Brain pericyte (primary cell): ENCODE measurements at places on chromosomes 5 and 9.
A peak's percentile ranks its signal among the peaks of the same experiment; 100 is the strongest.

DNA sequence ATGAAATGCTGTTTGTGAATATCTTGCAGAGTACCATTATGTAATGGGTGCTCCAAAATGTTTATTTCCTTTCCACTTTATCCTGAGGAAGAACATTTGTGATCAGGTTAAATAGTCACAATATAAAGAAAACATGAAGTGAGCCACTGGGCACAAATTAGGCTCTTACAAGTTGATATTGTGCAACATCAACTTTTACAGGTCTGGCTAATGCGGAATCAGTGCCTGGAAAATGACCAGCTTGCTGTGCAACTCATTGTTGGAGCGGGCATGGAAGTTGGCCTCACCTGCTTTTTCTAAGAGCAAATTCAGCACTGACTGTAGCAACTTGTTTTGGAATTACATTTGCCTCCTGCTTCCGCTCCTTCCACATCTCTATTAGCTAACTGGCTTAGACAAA is 216.9 kb upstream of the PLPPR1 start:
- DNase-seq, result no peak

DNA sequence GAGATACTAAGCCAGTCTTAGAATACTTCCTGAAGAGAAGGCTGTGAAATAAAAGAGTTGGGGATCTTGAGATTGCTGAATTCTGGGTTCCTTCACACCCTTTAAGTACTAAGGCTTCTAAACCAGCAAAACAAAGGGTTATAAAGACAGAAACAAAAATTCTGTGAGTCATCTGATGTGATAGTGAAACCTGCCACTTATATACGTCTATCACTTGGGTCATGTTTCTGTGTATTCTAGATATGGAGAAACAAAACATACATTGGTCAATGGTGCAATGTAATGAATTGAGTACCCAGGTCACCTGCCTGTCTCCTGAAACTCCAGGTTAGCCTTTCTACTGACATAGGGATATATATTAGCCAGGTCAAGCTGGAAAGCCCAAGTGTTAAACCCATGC is 319.3 kb upstream of the GRAMD2B start:
- DNase-seq, result no peak

DNA sequence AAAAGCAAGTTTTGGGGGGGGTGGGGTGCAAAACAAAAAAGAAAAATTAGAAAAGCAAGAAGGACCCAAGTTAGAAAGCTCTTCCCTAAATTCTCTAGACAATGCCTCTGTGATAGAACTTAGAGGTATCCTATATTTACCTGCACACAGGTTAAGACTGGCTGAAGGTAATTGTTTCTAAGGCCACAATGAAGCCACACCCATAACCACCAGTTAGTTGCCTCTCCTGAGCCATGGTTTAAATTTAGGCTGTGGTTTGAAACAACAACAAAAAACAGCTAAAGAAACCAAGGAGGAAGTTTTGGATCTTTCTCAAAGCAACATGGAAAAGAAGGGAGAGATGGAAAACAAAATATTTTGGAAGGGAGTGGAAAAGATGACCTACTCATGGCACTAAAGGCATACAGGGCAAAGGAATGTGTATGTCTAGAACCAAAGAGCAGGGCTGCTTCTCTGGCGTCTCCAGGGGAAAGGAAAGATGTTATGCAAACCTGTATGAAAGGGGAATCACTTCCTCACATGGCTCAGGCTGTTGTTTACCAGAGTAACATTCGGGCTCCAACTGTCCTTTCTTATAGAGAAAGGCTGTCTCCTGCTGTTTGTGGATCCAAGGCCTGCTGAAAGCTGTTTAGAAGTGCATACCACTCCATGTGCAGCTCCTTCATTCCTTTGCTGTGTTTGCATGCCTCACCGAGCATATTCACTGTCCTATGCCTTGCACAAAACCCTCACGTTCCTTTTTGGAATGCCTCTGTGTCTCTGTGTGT is 408.9 kb upstream of the MPDZ start:
- peak; percentile 36 for DNase-seq

GRCh38 chr5:116585227-116585626 is 10.6 kb upstream of the SEMA6A start:
- DNase-seq, result no peak

- DNase-seq, result no peak
These were observed 25.3 kb upstream of the ANXA2R start for GRCh38 chr5:43065387-43065947.
